ENCODE measurements at places on chromosomes 12 and 14.

DNA sequence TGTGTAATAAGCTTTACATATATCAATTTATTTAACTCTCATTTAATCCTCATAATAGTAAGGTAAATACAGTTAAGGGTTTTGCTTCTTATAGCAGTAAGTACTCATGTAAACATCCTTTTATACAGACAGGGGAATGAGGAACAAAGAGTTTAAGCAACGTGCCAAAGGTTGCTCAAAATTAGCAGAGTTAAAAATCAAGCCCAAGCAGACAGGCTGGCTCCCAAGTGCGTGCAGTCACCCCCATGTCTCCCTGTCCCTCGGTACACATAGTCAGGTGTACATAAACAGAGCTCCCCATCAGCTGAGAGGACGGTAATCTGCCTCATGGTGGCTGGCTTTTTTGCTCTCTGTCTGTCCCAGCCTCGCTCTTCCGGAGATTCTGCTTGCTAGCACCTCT is 126.4 kb downstream of the DERA start:
- DNase-seq: no peak

GRCh38 chr12:117041798-117042170 is 57.4 kb downstream of the TESC start:
- no peak for DNase-seq

DNA sequence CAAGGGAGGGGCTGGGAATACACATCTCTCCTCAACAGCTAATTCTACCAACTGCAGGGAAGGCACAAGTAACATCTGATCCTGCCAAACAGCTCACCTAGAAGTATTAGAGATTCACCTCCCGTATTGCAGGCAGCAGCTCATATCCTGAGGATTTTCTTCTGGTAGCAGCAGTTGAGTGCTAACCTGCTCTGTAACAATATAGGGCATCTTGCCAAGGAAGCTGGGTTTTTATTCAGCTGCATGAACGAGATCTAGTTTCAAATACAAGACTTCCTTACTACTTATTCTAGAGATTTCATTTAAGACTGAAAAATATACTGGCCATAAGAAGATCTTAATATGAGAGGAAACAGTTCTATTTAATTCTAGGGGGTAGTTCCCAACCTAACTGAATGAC is 261.4 kb upstream of the USP15 start:
- DNase-seq: no peak

- no peak for DNase-seq
Observed at GRCh38 chr14:36618641-36619040, 36.2 kb upstream of the NKX2-8 start.

GRCh38 chr14:63905370-63905769 is 52.6 kb downstream of the SYNE2 start:
- no peak for DNase-seq

- DNase-seq: no peak
Observed at GRCh38 chr12:102526656-102527055, 46.3 kb upstream of the IGF1 start.

DNA sequence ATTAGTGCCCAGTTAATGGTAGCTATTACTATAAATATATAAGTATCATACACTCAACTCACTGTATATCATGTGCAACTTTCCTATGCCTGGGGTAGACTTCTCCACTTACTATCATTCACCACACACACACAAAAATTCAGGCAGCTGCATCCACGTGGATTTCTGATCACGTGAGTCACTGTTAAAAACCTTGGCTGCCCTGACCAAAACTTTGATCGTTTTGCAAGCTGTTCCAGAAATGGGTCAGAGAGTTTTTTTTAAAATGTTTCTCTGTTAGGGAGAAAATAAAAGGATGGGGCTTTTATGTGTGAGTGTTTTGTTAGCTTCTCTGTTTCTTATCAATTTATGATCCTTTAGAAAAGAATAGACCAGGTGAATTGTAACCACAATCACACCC is 198.2 kb upstream of the CNOT2 start:
- DNase-seq: no peak

DNA sequence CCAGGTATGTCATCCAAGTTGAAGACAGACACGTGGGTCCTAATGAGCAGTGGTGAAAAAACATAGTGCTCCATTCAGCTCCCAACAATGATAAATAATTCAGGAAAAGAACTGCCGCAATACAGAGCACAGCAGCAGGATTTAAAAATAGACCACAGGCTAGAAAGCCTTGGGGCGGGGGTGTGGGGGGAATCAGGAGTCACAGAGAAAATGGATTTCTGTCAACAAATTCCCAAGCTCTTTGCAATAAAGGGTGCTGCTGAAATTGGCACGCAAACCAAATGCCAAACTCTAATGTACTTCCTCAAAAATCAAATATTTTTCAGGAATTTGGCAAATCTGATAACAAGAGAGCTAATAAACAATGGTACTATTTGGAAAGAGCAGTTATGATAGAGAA is 58.6 kb downstream of the R3HDM2 start:
- DNase-seq: no peak

GRCh38 chr12:128025589-128026245 is 241.3 kb upstream of the TMEM132C start:
- no peak for DNase-seq

GRCh38 chr14:70257526-70257925 is 68.8 kb upstream of the SLC8A3 start:
- peak; percentile 6 for DNase-seq

DNA sequence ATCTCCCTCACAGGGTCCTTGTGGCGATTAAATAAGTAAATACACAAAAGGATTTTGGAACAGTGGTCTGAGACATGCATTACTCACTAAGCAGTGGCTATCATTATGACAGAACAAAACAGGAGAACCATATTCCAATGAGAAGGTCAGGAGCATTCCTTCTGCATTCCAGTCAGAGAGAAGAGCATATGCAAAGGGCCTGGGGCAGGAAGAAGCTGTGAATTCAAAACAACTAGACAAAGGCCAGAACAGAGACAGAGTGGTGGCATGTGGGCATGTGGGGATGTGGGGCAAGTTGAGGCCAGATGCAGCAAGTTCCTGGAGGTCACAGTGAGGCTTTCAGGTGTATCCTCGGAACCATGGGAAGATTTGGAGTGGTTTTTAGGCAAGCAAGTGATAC is 70.1 kb upstream of the VRK1 start:
- no peak for DNase-seq
